Pons (tissue), 1 donor: ENCODE measurements at places on chromosomes 5 and 9.

- no peak for DNase-seq
Observed at GRCh38 chr5:137478043-137478442, 21.1 kb downstream of the SPOCK1 start.

- DNase-seq, result peak; percentile 52
Observed at GRCh38 chr9:4077499-4078102, 222.3 kb downstream of the GLIS3 start.

- DNase-seq, result no peak
Observed at GRCh38 chr9:74589576-74589975, 92.4 kb downstream of the RORB start.

- DNase-seq, result no peak
Observed at GRCh38 chr5:64417390-64417789, 88.4 kb upstream of the RGS7BP start.

GRCh38 chr9:85700330-85700729 lies 41.4 kb downstream of the AGTPBP1 start:
- no peak for DNase-seq

- DNase-seq, result no peak
Observed at GRCh38 chr5:60055168-60055567, 161.6 kb upstream of the PDE4D start.

DNA sequence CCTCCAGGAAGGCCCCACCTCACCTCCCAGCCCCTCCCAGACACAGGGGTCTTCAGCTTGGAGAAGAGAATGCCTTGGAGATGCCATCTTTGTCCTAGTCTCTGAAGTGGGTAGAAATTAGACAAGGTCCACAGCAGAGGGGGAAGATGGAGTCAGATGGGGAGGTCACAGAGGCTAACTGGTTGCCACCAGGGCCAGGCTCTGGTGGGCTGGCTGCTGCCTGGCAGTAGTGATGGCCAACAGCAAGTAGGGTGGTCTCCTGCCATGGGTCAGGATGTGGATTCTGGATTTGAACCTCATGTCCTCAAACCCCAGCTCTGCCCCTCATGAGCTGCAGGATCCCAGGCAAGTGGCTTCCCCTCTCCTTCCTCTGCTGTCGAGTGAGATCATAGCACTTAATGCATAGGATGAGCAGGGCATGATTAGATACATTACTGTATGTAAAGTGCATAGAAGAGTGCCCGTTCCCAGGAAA lies 38.7 kb upstream of the NEK6 start:
- DNase-seq, result no peak

GRCh38 chr5:77437194-77437593 lies 54.9 kb downstream of the WDR41 start:
- peak; percentile 73 for DNase-seq

GRCh38 chr5:93352186-93352585 lies 228.8 kb downstream of the NR2F1-AS1 start:
- DNase-seq, result no peak

- no peak for DNase-seq
Observed at GRCh38 chr5:10509575-10509974, 54.3 kb upstream of the ANKRD33B start.

DNA sequence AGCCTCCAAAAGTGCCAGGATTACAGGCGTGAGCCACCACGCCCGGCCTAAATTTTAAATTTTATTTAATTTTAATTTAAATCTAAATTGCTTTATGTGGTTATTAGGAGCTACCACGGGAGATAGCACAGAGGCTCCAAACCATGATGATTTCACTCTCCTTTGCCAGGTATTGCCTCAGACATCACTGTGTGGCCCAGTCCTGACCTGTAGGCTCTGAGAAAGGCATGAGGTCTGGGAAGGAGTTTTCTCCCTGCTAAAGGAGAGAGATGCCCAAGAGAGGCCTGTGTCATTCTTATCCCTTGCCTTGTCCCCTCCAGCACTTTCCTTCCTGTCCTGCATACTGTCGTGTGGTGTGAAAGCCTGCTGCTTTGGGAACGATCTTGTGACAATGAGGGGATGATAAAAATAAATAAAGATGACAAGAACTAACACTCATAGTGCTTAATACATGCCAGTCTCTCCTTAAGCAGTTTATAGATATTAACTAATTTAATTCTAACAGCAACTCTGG lies 37.0 kb upstream of the BASP1 start:
- no peak for DNase-seq

GRCh38 chr5:3456121-3456681 lies 139.4 kb upstream of the IRX1 start:
- DNase-seq, result no peak

DNA sequence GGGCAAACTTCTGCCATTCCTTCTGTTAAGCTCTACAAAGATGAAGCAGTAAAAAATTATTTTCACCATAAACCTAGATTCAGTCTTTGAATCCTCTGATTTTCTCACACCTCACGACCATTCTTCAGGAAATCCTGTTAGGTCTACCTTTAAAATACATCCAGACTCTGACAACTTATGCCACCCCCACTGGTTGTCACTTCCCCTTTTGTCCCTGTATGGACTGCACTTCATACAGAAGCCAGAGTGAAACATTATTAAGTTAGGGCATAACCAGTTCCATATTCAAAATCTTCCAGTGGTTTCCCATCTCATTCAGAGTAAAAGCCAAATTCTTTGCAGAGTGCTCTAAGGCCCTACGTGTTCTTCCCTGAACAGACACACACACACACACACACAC lies 499.8 kb downstream of the RASEF start:
- no peak for DNase-seq

- DNase-seq, result no peak
Observed at GRCh38 chr9:20623748-20624124, 1.4 kb upstream of the MLLT3 start.

DNA sequence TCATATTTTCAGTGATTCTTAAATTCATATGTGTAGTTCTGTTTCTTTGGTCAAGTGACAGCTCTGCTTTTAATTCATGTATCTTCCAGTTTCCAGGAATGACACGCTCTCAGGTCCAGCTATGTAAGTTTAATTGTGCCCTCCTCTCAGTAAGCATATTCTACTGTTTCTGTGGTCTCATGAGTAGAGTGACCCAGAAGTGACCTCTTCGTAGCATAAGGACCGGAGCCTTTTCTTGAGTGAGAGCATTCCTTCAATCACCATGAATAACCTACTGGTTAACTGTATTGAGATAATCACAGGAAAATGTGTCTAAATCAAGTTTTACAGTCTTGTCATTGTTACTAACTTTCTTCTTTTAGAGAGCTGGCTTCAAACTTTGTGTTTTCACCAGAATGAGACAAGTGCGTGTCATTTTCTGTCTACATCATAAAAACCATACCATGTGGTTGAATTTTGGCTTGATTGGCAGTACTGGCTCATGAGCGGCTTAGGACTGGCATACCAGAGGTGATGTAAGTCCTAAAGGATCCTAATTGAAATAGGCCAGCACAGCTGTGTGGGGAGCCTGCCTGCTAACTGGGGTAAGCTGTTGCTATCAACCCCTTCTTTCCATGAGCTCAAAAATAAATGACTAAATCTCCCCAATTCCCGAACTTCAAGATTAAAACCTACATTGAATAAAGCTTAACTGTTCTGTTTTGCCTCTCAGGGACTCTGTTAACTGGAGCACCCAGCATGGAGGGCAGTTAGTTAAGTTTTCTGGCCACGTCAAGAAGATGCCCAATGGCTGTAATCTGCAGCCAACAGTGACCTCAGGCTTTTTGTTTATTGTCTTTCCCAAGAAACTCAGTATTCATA lies 4.8 kb downstream of the ADAMTSL1 start:
- peak; percentile 80 for DNase-seq

DNA sequence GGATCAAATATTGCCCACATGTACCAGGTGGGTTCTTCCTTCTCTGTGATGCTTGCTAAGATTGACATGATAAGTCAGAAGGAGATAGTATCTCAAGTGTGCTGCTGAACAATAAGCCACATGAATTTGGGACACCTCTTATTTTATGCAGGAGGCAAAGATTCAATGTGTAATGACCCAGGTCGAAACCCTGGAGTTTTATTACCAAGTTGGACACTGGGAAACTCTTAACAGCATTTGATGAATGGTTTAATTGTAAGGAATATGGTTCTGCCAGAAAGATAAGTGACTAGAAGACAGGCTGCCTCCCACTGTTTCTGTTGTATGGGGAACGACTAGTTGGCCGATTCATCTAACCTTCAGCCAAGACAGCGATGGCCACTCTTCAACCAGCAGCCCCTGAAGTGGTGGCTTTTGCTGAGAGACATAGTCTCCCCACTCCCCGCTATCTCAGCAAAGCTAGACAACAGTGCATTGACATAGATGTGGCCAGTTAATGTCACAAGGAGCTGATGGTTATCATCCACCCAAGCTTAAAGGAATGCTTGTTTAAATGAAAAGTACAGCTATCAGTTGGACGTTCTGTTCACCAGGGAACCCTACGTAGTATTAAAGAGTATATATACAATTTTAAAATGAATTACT lies 407.7 kb downstream of the KDM4C start:
- DNase-seq, result no peak

GRCh38 chr9:85577353-85577952 lies 164.3 kb downstream of the AGTPBP1 start:
- DNase-seq, result no peak

DNA sequence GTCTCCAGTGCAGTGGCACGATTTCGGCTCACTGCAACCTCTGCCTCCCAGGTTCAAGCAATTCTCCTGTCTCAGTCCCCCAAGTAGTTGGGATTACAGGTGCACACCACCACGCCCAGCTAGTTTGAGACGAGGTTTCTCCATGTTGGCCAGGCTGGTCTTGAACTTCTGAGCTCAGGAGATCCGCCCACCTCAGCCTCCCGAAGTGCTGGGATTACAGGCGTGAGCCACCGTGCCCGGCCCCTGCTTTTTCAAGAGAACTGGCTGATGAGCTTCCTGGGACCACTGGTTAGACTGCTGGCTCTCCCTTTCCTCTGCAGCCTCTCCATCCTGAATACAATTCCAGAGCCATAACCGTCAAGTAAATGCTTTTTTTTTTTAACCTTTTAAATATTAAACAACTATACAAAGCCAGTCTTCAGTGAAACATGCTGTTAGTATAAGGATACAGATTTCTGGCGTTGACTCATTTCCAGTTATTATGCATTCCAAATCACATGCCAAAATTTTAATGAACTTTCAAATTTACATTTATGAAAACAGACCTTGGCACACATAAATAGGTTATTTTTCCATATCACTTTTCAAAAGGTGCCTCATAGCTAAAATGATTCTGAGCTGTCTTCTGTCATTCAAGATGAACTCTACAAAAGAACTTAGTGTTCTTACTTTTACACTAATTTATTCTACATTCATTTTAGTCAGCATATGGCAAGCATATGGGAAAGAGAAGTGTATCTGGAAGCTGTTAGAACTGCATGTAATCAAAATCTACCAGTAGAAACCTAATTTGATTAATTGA lies 116.0 kb downstream of the MLLT3 start:
- no peak for DNase-seq

- peak; percentile 24 for DNase-seq
Observed at GRCh38 chr5:98109561-98110006, 663.9 kb upstream of the RGMB start.

GRCh38 chr5:137252512-137252911 lies 246.6 kb downstream of the SPOCK1 start:
- peak; percentile 60 for DNase-seq

- no peak for DNase-seq
Observed at GRCh38 chr5:109155625-109156024, 254.1 kb downstream of the PJA2 start.

- peak; percentile 63 for DNase-seq
Observed at GRCh38 chr9:34591248-34591916, 1.9 kb upstream of the CNTFR start.

DNA sequence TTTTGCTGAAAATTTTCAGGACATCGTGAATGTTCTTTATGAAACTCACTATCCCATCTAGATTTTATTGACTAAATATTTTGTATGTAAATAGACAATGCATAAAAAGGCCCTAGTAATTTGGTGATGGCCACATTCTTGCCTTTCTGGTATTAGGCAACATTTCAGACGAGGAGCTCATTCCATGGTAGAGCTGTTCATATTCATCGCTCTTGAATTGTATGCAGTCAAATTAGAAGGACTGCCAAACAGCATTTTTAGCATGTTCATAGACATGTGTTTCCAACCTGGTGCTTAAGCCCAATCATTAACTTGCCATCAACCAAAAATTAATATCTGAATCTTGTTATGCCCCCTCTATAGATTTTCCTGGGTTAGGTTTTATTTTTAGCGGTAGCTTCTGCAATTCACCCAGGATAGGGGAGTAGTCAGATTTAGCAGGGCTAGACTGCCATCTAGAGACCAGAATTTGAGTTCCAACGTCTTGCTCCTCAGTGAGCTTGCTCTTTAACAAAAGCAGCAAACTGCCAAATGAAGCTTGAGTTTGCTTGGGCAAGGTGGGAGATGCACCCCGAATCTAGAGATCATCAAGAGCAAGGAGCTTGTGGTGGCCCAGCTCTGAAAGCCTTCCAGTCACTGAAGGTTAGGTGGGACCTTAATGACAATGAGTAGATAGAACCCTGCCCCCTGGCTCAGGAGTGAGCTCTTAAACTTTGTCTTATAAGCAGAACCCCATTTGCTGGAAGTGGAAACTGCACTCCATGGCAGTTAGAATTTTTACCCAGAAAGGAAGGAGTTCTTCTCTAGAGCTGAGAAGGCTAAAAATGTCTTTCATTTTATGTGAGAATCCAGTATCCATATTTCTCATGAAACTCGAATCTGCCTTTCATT lies 456.2 kb downstream of the RASEF start:
- peak; percentile 38 for DNase-seq

GRCh38 chr5:156120777-156121176 lies 206.2 kb upstream of the SGCD start:
- DNase-seq, result no peak

DNA sequence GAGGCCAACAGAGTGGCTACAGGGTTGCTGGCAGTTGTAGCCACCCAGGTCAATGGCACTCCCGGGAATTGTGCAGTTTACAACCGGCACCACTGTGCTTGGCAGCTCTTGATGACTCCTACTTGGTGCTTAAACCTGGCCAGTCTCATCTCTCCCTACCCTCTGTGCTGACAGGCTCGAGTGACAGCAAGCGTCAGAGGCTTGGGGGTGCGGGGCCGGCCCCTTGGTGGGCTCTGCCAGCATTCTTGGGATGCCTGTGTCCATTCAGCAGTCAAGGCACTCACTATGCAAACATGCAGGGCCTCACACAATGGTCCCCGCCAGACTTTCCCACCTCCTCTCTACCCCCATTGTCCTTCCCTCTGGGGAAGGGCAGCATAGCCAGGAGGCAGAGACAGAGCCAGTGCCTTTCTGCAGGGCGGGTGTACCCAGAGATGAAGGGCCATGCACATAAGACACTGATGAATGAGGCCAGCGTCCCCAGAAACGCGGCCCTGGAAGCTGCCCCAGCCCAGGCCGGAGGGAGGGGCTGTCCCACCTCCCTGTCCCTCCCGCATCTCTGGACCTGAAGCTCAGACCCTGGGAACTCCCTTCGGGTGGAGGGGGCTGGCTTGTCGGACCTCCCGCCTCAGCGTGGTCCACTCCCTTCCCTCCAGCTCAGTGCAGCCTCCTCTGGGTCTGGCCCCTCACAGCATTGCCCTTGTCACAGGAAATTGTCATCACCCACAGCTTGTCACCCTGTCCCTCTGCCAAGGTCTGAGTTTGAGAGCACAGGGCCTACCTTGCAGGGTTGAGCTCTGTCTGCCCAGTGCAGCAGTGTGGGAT lies 26.4 kb upstream of the NOTCH1 start:
- no peak for DNase-seq

- no peak for DNase-seq
Observed at GRCh38 chr9:95028853-95029219, 288.7 kb downstream of the FANCC start.
